ENCODE measurements at places on chromosomes 1 and 21. TPM values are rescaled to one million over a fixed set of nuclear protein-coding genes. Genes with fewer than 3 reads are reported as not detected.

The SLAMF8 gene
- not detected for total RNA-seq

The KRTAP11-1 gene
- not detected for total RNA-seq

The CYB561D1 gene
- 5.1 TPM for total RNA-seq

The SLC2A5 gene
- total RNA-seq: under 0.01 TPM

The CAPN2 gene
- 515 TPM for total RNA-seq

The SLAMF9 gene
- total RNA-seq: not detected

The PLA2G2A gene
- total RNA-seq: not detected

The MAEL gene
- total RNA-seq: not detected

The ALG14 gene
- 1.5 TPM for total RNA-seq

The NHLH1 gene
- total RNA-seq: not detected

The LCE1F gene
- not detected for total RNA-seq

The ANKRD34A gene
- total RNA-seq: 0.28 TPM

The FASLG gene
- total RNA-seq: not detected

The CAPN9 gene
- total RNA-seq: not detected

The PKLR gene
- not detected for total RNA-seq

The CAPZA1 gene
- total RNA-seq: 208 TPM

The HTR6 gene
- total RNA-seq: not detected

The NPR1 gene
- 12.0 TPM for total RNA-seq

The FCGR2B gene
- total RNA-seq: not detected

The SFPQ gene
- total RNA-seq: 332 TPM

The CTTNBP2NL gene
- 19.4 TPM for total RNA-seq

The CD1D gene
- not detected for total RNA-seq

The GRIK3 gene
- total RNA-seq: not detected

The MYCL gene
- 2.8 TPM for total RNA-seq

The LENEP gene
- 0.18 TPM for total RNA-seq

The KLF18 gene
- not detected for total RNA-seq

The UBL4B gene
- total RNA-seq: not detected
